Right cardiac atrium (tissue), 5 donors: ENCODE measurements at places on chromosomes 7 and 10. TPM values are rescaled to one million over a fixed set of nuclear protein-coding genes. Genes with fewer than 3 reads are reported as not detected.

DNA sequence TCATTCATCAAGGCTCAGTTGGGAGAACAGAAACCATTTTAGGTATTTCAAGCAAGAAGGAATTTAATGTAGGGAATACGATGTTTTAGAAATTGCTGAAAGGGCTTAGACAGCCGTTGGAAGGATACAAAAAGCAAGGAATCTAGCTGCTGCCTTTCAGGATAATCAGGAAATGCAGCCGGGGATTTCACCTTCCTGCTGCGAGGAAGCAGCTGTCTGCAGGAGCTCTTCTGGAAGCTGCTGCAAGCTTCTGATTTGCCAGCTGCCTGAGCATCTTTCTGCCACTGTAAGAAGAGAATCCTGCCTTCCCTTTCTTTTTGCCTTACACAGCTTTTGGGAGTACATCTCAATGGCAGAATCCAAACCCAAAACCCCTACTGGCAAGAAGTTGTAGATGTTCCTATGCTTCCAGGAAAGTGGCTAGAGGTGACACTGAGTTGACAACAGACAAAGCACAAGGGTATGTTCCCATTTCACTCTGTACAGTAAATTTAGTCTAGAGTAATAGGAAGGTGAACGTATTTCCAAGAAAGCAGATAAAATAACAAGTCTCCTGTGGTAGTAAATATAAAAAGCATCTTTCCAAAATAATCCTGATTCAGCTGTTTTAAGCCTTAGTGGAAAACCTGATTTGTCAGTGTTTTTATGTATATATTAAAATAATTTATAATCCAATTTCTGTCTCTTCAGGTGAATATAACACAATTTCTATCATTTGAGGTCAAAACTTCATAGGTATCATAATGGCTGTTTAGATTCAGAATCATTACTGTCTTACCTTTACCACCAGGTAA lies 148.4 kb upstream of the LRGUK start:
- no peak for DNase-seq

GRCh38 chr7:81297317-81297716 lies 378.5 kb upstream of the SEMA3C start:
- DNase-seq = no peak

GRCh38 chr7:106074257-106074656 lies 37.9 kb downstream of the SYPL1 start:
- DNase-seq = no peak

GRCh38 chr7:130943336-130943901 lies 209.4 kb upstream of the KLF14 start:
- no peak for DNase-seq

DNA sequence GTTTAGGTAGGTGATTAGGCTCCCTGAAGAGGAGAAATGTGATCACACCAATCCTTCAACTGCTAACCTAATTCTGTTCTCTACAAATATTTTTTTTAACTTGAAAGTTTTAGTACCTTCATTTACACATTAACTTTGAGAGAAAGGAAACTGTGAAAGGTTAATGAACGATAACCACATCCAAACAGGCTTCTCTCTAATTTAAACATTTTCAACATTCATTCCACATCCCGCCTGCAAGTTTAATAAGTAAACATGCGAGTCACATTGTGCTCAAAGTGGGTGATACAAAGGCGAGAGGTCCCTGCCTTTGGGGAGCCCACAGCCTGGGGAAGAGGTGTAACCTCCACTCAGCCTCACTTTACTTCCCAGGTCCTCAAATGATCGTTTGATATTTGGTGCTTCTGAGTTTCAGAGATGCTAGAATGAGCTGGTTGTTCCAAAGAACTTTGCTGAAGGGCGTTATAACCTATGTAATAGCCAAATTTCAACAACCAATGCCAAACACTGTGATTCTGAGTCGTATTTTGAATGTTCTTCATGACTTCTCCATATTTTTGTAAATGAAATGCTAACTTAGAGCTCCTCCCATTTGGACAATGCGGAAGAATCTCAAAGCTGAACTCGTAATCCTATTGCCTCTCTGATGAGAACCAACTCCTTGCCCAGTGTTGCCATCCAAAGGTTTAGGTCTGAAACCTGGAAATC lies 47.5 kb downstream of the DENND2A start:
- DNase-seq = no peak

GRCh38 chr7:142799437-142799835 lies 28.7 kb downstream of the PRSS2 start:
- DNase-seq = no peak

- DNase-seq = no peak
These were observed 39.3 kb downstream of the VSTM2A start for GRCh38 chr7:54581511-54581910.

- DNase-seq = no peak
These were observed 787.9 kb upstream of the POM121L12 start for GRCh38 chr7:52247518-52247917.

GRCh38 chr10:46311501-46311951 lies 24.7 kb downstream of the ANTXRL start:
- DNase-seq = no peak

- no peak for DNase-seq
These were observed 241.8 kb downstream of the TEX36 start for GRCh38 chr10:125441151-125441550.

- DNase-seq = no peak
These were observed 38.0 kb downstream of the ADD3 start for GRCh38 chr10:110045772-110046171.

DNA sequence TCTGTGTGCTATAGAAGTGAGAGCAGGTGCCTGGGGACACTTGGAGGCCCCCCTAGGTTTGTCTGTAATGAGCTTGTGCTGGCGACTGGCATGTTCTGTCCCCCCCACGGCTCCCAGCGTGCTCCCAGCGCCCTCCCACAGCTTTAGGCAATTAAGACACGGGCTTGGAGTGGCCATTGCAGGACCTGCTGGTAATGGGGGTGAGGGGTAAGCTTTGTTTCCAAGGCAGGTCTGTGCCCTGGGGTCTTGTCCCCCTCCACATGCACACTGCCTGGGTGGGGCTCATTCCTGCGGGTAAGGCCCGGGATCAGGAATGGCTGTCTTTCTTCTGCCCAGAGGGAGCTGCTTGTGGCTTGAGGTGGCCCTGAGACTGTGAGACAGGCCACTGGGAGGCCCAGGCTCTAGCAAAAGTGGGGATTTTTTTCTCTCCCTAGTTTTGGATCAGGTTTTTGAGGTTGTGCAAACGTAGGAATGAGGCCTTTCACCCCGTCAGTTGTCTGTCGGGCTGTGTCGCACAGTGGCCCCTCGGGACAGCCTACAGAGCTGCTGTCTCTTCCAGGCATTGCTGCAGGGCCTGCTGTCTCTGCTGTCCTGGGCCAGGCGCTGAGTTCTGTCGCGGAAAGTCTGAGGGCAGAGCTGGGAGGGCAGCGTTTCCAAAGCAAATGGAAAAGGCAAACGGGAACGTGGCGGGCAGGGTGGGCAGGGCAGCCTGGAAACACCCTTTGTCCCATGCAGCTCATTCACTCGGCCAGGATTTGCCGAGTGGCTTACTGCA lies 107.4 kb downstream of the LHPP start:
- no peak for DNase-seq

- peak; percentile 31 for DNase-seq
These were observed 59.3 kb downstream of the ANKMY2 start for GRCh38 chr7:16586081-16586874.

- DNase-seq = no peak
These were observed 8.0 kb downstream of the RASSF4 start for GRCh38 chr10:44967616-44968015.

DNA sequence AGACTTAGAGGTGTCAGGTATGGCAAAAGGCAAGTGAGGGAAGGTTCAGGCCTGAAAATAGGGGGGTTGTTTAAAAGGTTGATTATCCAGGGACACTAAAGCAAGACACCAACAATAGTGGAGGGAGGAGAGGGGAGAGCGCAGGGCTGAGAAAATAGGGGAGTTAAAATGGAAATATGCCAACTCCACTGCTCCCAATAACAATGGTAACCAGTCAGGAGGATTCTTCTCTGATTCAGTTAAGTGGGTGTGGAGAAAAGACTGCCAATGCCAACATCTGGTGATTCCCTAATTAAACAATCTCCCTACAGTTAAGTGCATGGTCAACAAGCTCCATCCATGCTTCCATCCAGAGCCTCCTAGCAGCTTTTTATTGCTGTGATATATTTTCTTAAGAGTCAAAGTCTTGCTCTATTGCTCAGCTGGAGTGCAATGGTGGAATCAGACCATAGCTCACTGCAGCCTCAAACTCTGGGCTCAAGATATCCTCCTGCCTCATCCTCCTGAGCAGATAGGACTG lies 183.3 kb downstream of the JAZF1 start:
- no peak for DNase-seq

DNA sequence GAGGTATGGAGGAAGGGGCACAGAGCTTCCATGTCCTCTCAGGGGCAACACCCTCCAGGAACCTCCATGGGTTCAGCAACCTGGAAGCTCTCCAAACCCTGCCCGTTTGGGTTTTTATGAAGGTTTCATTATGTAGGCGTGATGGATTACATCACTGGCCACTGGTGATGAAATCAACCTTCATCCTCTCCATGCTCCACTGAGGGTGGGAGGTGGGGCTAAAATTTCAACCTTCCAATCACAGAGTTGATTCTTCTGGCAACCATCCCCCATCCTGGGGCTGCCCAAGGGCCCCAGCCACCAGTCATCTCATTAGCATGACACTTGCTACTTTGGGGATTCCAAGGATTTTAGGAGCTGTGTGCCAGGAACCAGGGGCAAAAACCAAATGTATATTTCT lies 90.1 kb downstream of the TEX36 start:
- no peak for DNase-seq

DNA sequence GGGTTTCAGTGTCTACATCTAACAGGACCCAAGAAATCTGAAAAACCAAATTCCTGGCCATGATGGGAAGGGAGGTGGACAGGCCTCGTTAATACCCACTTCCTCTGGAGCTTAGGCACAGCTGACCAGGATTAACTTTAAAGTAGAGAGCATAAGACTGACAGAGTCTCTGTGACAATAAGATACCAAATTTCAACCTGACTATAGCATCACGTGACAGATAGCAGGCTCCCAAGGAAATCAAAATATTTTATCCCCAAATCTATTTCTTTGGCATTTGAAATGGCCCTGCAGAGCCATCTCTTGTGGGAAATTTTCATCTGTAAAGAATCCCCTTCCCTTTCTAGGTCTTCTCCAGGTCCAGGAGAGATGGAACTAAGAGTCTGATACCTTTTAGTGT lies 258.3 kb downstream of the TCERG1L start:
- no peak for DNase-seq

GRCh38 chr7:158320328-158320727 lies 267.3 kb downstream of the PTPRN2 start:
- no peak for DNase-seq

- DNase-seq = no peak
These were observed 13.4 kb upstream of the ZRANB1 start for GRCh38 chr10:124928545-124928944.

GRCh38 chr10:56585447-56586171 lies 224.6 kb upstream of the ZWINT start:
- DNase-seq = no peak

GRCh38 chr10:121511460-121511859 lies 86.8 kb downstream of the FGFR2 start:
- DNase-seq = no peak

DNA sequence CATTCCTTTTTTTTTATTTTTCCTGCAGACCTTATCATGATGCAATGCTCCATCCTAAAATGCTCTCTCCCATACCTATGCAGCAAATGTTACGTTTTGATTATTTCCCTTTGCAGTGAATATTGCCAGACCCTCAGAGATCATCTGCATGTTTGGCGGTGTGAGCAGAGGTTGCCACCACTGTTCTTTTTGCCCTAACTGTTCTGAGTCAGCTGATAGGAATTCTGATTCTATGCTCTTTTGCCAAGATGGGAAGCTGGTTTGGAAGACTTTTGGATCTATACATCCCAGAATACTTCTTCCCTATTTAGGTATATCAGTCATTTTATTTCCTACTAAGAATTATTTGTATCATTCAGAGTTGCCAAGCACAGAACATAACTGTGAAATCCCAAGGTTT lies 130.5 kb downstream of the KLF6 start:
- DNase-seq = no peak

- DNase-seq = peak; percentile 87
These were observed 123.9 kb upstream of the PPIF start for GRCh38 chr10:79223091-79224048.

- no peak for DNase-seq
These were observed 87.4 kb upstream of the SMNDC1 start for GRCh38 chr10:110392121-110392520.

DNA sequence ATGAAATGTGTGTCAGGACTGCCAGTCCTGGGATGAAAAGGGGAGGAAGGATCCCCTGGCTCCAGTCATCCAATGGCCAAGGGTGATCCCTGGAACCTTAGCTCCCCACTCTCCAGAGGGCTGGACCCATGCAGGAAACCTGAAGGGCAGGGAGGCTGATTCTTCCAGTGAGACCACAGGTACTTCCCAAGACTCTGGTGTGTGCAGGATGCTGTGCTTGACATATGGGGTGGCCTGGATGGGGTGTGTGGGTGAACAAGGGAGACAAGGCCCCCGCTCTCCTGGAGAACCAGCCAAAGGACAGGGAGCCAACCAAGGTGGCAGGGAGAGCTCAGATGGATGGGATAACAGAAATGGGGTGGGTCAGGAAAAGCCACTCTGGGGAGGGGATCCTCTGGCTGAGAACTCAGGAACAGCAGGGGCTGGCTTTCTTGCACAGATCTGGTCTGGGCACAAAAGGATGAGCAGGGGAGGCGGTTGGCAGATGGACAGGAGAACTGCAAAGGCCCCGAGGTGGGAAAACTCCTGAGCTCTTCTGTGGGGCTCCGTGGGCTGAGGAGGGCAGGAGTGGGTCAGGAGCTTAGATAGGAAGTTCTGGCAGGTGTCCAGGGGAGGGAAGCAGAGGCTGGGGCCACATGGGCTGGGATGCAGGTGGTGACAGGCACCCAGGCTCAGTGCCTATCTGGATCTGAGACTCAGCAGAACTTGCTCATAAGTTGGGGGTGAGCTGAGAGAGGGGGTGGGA lies 100.6 kb downstream of the ARHGAP22 start:
- no peak for DNase-seq

- DNase-seq = no peak
These were observed 26.4 kb upstream of the ADO start for GRCh38 chr10:62778125-62778524.

TRIM8 gene
- 104 TPM for total RNA-seq

SPDYE6 gene
- not detected for total RNA-seq

PLAC9 gene
- total RNA-seq = 47.5 TPM

FANK1 gene
- 1.0 TPM for total RNA-seq

OR2A7 gene
- 1.4 TPM for total RNA-seq

LRMDA gene
- total RNA-seq = 97.9 TPM

SRGN gene
- total RNA-seq = 84.7 TPM

OTUD1 gene
- 13.5 TPM for total RNA-seq

CFAP58 gene
- 2.9 TPM for total RNA-seq

SEPTIN14 gene
- total RNA-seq = not detected

MUC3A gene
- 0.18 TPM for total RNA-seq

CCZ1B gene
- total RNA-seq = 45.2 TPM

WEE2 gene
- not detected for total RNA-seq

C10orf53 gene
- total RNA-seq = not detected

SLC29A3 gene
- total RNA-seq = 2.2 TPM
